ENCODE measurements at places on chromosomes 7 and 10. TPM values are rescaled to one million over a fixed set of nuclear protein-coding genes. Genes with fewer than 3 reads are reported as not detected.
A peak's percentile ranks its signal among the peaks of the same experiment; 100 is the strongest.

- no peak overlapping the region for H3K27ac ChIP-seq
- DNase-seq = no peak
- H3K4me3 ChIP-seq = no peak overlapping the region
- H3K36me3 ChIP-seq = no peaks in the 10 kb centered on the region
- peaks cover 9% of the 10 kb centered on the region for H3K4me1 ChIP-seq
Observed at GRCh38 chr7:43679210-43680068, 49.9 kb downstream of the COA1 start.

GRCh38 chr7:101816595-101817470 is 593 bp upstream of the CUX1 start:
- no peaks in the 10 kb centered on the region for H3K36me3 ChIP-seq
- H3K27me3 ChIP-seq = peaks cover 16% of the 10 kb centered on the region
- H3K4me3 ChIP-seq = peak overlapping the region; percentile 72
- H3K4me1 ChIP-seq = peaks cover 3% of the 10 kb centered on the region
- peak overlapping the region; percentile 79 for H3K27ac ChIP-seq

- H3K36me3 ChIP-seq = no peaks in the 10 kb centered on the region
- H3K4me1 ChIP-seq = no peaks in the 10 kb centered on the region
- no peak for DNase-seq
- H3K27me3 ChIP-seq = no peaks in the 10 kb centered on the region
- H3K27ac ChIP-seq = no peak overlapping the region
- H3K4me3 ChIP-seq = no peak overlapping the region
Observed at GRCh38 chr10:61608255-61609033, 54.3 kb upstream of the CABCOCO1 start.

DNA sequence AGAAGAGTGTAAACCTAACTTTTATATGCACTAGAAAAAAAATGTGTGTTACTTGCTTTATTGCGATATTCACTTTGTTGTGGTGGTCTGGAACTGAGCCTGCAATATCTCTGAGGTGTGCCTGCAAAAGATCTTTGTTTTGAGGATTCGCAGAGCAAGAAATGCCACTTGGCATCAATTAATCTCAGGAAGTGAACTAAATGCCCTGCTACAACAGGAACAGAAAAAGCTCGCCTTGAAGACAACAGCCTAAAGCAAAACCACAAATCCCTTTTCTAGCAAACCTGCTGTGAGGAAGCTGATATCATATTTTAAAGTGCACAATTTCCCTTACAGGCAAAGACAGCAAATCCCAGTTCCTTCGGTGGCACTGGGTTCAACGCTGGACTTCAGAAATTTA is 675.8 kb downstream of the KCNMA1 start:
- no peaks in the 10 kb centered on the region for H3K4me1 ChIP-seq
- no peak overlapping the region for H3K27ac ChIP-seq
- no peak overlapping the region for H3K4me3 ChIP-seq
- no peaks in the 10 kb centered on the region for H3K36me3 ChIP-seq
- no peaks in the 10 kb centered on the region for H3K27me3 ChIP-seq

DNA sequence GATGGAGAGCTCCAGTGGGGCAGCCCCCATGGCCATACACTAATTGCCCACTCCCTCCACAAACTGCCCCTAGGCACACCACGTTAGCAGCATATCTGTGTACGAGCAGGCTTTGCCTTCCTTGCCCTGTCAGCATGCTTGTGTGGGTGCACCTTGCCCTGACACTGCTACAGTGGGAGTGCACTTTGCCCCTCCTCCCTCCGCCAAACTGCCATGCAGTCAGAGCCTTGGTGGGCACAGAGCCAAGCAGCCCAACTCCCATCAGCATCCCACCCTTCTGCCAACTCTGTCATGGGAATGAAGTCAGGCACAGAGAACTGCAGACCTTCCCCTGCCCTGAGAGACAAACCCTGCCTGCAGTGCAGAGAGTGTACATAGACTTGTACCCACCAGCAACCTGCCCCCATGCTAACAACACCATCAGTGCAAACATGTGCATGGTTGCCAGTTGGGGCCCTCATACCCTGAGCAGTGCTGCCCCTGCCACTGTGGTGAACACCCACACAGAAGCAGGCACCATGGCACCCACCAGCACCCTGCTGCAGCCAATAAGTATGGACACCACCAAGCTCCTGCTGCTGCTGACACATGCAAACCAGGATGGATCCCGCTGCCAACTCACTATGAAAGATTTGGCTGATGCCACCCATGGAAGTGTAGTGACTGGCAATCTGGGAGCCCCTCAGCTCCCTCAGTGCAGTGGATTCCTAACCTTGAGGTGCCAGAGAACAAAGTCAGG is 1197.7 kb upstream of the CELF2 start:
- H3K27me3 ChIP-seq = no peaks in the 10 kb centered on the region
- H3K36me3 ChIP-seq = no peaks in the 10 kb centered on the region
- H3K27ac ChIP-seq = no peak overlapping the region
- H3K4me1 ChIP-seq = no peaks in the 10 kb centered on the region
- no peak for DNase-seq

The OR2A42 gene
- 0.04 TPM for polyA plus RNA-seq

Data from lung (tissue), 17 donors.